Dermis blood vessel endothelial cell (primary cell): ENCODE measurements at places on chromosomes 7 and 10.

- DNase-seq: no peak
These were observed 2.8 kb upstream of the GPRIN2 start for GRCh38 chr10:46559231-46559671.

- DNase-seq: no peak
These were observed 74.8 kb downstream of the SKAP2 start for GRCh38 chr7:26789481-26790184.

- DNase-seq: no peak
These were observed 653.6 kb downstream of the REEP3 start for GRCh38 chr10:64174666-64175255.

- no peak for DNase-seq
These were observed 827.0 kb upstream of the IGFBP3 start for GRCh38 chr7:46747869-46748576.

DNA sequence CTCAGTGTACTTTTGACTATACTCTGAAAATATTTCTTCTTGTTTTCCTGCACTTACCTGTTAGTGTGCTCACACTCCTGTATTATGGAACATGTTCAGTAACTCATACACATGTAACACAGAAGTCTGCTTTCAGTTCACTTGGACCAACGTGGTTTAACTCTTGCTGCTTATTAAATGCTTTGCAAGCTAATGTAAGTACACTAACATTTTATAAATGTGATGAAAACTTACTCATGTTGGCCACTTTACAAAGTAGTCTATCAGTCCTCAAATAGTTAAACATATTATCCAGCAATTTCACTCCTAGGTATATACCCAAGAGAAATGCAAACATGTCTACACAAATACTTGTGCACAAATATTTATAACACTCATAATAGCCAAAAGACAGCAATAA is 98.4 kb downstream of the UBE2H start:
- no peak for DNase-seq

DNA sequence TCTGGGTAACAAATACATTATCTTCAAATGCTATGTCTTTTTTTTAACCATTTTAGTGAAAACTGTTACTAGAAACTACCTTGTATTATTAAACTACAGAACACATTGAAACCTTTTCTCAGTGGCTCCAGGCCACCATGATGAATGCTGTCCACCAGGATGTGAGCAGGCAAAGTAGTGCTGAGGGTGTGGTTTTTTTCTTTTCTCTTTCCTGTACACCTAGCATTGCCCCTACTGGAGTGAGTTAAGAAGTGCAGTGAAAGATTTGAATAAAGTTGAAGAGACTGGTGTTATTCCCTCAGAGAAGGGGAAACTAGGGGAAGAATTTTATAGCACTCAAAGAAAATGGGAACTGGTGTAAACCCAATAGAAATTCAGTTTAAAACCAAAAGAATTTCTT is 120.0 kb upstream of the SAMD8 start:
- DNase-seq: no peak

GRCh38 chr10:1483246-1483645 is 254.1 kb downstream of the ADARB2 start:
- DNase-seq: no peak

GRCh38 chr10:45440511-45441062 is 66.6 kb downstream of the ALOX5 start:
- DNase-seq: no peak

DNA sequence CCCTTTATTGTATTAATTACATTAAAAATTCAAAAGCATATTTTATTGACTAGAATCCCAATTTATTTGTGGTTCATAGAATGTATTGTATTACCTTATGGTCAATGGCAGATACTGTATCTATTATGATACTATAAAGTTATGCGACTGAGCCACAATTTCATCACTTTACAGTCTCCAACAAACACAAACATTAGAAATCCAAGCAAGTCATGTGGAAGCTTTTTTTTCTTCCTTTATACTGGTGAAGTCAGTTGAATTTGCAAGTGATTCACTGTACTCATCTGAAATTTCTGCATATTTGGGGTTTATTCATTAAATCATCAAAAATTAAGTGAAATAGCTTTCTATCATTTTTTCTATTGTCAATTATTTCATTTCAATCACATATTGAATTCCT is 54.3 kb downstream of the BMPER start:
- no peak for DNase-seq

DNA sequence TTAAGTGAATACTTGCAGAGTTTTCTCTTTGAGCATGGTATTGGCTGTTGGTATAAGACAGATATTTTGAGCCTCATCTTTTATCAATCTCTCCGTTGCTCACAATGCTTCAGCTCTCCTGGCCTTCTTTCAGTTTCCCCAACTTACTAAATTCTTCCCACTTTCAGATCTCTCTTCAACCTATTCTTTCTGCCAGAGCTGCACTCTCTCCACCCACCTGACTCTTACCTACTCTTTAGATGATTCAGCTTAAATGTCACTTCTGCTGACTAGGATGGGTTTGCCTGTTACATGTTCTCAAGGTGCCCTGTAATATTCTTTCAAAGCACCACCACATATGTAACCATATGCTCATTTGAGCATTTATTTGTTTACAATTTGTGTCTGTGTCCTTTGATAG is 1.6 kb downstream of the EXOSC1 start:
- DNase-seq: no peak

- peak; percentile 35 for DNase-seq
These were observed 140.5 kb downstream of the PKD1L1 start for GRCh38 chr7:47807756-47808155.

DNA sequence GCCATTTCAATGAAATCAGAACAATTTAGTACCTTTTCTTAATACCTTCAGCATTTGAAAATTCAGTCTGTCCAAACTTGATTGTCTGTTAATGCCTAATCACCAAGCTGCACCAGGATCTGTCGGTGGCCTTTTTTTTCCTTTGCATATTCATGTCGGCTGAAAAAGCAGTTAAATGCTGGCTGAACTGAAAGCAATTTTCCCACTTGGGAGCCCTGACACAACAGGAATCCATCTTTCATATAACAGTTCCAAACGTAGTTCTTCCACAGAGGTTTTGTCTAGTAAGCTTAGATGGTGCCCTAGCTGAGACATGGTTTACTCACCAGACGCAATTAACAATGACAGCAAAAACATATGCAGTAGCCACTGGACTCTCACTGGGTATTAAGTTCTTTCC is 83.6 kb upstream of the CHCHD3 start:
- DNase-seq: no peak

DNA sequence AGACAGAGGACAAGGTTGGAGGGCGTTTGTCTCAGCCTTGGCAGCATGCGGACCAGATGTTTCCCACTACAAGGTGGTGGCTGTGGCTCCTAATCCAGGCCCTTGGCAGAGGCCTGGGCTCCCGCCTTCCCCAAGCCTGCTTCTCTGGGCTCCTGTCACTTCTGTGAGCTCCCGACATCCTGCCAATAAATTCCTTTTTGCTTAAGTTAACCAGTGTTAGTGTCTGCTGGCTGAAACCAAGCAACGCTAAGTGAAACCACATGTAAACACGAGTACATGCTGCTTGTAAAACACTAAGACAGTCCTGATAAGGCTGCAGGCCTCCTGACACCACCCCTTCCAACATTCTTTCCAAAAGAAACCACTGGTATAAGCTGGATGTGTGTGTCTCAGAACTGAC is 263.6 kb upstream of the ZMIZ1 start:
- no peak for DNase-seq

- no peak for DNase-seq
These were observed 13.5 kb upstream of the ITIH2 start for GRCh38 chr10:7689591-7689990.

DNA sequence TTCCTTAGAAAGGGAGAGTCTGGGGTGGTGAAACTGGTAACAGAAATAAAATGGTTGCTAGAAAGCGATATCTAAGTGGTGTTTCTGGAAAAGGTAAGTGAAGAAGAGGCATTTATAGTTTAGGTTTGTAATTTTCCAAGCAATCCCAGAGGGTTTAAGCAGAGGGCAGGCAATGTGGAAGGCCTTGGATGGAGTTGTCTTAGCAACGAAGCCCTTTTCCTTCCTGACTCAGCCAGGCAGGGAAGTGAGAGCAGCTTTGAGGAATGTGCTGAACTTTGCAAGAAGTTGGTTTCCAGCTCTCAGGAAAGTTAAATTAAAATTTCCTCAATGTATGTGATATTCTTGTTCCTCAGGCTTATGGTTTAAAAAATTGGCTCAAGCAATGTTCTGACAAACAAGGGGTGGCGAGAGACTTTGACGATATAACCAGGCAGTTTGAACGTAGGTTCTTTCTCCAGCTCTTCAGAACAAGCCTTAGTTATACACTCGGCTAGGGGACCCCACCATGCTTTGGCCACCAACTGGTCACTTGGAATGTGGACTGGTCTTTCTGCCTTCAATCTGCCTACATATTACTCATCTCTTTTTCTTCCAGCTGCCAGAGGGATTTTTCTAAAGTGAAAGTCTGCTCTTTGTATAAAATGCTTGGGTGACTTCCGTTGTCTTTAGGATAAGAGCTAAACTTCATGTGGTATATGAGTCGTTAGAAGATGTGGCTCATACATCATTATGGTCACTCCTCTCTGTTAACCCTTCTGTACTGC is 66.9 kb upstream of the SLC25A13 start:
- DNase-seq: peak; percentile 96

GRCh38 chr7:80611779-80612178 is 26.7 kb upstream of the CD36 start:
- no peak for DNase-seq

- no peak for DNase-seq
These were observed 224.1 kb downstream of the SLC25A13 start for GRCh38 chr7:96097835-96098234.

DNA sequence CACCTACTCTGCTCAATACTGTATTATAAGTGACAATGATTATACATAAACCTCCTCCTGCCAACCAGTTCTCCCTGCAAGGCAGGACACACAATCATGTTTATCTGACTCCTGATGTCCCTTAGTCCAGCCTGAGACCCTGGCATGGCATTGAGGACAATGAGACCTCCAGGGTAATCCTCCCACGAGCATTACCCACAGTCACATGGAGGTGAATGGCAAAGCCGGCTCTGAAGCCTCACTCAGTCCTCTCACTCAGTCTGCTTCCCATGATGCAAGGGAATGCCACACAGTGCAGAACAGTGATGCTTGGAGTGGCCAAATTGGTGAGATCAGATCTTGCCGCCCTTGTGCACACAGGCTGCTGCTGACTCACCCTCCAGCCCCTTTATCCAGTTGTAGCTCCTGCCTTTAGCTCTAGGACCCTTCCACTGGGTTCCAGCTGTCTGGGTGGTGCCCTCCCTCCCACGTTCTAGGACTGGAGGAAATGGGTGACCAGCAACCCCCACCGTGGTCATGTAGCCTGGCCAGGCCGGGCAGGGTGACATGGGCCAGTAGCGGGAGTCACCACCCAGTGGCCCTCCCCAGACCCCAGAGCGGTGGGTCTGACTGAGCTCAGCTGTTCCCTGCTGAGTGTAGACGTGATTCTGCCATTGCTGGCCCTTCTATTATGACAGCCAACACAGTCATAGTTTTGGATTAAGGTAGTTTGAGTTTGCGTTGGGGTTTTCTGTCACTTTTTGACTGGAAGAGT is 5.5 kb upstream of the ADCY1 start:
- DNase-seq: no peak

DNA sequence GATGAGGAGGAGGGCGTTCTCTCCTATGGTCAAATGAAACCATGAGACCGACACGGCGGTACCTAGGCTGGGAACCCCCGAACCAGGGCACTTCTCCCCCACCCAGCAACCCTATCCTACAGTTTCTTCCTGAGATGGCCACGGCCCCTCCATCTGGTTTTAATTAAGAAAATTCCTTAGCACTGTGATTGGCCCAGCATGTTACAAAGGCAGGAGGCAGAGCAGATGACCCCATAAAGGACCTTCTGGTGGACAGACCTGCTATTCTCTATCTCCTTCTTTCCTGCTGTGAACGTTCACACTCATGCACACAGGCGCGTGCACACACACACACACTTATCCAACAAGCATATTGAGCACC is 129.4 kb downstream of the RGS10 start:
- DNase-seq: no peak
